Natural killer cell (primary cell): ENCODE measurements at places on chromosomes 12 and 14. TPM values are rescaled to one million over a fixed set of nuclear protein-coding genes. Genes with fewer than 3 reads are reported as not detected.

A2ML1 gene
- not detected for total RNA-seq

EEF1AKMT3 gene
- total RNA-seq = 1.3 TPM

DBX2 gene
- total RNA-seq = not detected

- no peak for DNase-seq
Measured at GRCh38 chr14:59435987-59436386, 29.2 kb downstream of the GPR135 start.

DNA sequence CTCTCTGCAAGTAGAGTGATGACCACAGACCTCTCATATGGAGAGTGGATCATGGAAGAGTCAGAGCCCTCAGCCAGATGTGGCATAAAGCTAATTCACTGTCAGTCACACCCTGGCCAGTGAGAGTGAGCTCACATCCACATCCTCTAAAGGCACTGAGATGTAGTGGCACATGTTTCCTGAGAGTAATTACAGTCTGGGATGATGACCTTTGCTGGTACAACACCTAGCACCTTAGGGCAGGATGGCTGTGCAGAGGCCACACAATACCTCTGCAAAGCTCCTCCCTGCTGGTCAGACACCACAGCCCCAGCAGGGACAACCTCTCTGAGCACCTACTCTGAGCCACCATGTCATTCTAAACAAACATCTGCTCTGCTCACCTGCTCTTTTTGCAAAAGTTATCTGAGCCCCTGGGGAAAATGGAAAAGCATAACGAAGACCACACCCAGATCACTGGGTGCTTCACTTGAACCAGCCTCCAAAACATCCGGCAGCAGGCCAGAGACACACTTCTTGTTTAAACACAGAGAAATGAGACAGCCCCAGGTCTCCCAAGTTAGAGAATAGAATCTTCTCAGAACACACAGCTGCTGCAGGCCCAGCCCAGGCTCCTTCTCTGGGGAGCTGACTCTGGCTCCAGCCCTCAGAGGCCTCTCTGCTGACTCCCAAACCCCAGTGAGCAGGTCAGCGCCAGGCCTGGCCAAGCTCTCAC lies 30.3 kb downstream of the PITPNM2 start:
- peak; percentile 51 for DNase-seq

GRCh38 chr14:101719045-101719645 lies 42.4 kb upstream of the PPP2R5C start:
- DNase-seq = peak; percentile 13

DNA sequence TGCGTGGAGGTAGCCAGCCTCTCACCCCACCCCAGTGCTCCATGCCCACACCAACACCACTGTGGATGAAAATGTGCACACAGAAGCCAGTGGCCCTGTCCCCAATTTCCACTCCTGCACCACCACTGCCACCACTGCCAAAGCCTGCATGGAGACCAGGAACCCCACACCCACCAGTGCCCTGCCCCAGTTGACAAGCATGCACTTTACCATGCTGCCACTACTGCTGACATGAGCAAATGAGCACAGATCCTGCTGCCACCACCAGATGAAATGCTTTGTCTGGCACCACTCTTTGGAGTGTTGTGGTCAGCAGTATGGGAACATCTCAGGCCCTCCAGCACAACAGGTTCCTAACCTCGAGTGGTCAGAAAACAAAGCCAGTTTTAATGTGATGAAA lies 104.1 kb downstream of the ATXN7L3B start:
- DNase-seq = no peak

DNA sequence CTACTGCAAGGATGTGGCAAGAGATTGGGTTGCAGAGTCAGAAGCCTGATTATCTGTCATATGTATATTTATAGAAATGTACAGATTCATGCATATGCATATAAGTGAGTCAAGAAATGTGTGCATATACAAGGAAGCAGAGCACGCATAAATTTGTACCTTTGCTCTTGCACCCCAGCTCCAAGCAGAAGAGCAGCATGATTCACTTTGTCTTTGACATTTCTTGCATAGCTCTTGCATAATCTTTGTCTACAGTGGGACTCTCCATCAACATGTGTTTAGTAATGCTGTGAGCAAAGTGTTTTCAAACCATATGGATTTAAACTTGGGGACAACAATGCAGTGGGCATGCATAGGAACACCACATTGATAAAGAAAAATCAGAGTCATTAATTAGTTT lies 330.7 kb upstream of the DCN start:
- DNase-seq = no peak

- DNase-seq = peak; percentile 73
Measured at GRCh38 chr12:12562016-12562483, 613 bp downstream of the DUSP16 start.

- DNase-seq = no peak
Measured at GRCh38 chr14:69042787-69043444, 63.8 kb upstream of the ACTN1 start.

GRCh38 chr12:46446645-46447044 lies 74.1 kb upstream of the SLC38A2 start:
- no peak for DNase-seq

- no peak for DNase-seq
Measured at GRCh38 chr14:70266157-70266556, 77.4 kb upstream of the SLC8A3 start.

DNA sequence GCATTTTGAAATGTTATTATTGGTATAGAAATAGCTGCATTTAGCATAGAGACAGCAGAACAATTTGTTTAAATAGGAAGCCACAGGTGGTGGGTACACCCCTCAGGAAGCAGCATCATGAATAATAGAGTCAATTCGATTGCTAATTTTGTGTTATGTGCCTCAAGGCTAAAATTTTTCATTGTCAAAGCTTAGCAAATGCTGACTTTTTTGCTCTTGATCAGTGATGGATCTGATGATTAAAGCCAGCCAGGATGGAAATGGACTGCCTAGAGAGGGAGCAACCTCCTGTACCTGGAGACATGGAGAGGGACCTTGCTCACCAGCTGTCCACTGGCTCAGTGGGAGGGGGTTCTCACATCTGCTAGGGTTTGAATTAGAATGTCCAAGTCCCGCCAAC lies 4.5 kb upstream of the KRT8 start:
- no peak for DNase-seq

DNA sequence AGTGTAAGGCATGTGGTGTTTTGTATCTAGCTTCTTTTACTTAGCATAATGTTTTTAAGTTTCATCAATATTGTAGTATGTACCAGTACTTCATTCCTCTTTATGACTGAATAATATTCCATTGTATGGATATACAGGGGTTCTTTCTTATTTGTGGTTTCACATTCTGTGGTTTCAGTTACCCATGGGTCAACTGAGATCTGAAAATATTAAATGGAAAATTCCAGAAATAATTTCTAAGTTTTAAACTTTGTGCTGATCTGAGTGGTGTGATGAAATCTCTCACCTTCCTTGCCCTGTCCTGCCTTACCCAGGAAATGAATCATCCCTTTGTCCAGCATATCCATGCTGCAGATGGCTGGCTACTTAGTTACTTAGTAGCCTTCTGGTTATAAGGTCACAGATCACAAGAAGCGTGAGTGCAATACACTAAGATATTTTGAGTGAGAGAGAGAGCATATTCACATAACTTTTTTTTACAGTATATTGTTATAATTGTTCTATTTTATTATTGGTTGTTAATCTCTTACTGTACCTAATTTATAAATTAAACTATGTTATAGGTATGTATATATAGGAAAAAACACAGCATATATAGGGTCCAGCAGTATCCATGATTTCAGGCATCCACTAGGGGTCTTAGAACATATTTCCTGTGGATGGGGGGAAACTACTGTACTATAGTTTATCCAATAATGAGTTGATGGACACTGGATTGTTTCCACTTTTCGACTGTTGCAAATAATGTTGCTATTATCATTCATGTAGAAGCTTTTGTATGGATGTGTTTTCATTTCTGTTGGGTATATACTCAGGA lies 59.6 kb upstream of the LRTM2 start:
- DNase-seq = no peak

DNA sequence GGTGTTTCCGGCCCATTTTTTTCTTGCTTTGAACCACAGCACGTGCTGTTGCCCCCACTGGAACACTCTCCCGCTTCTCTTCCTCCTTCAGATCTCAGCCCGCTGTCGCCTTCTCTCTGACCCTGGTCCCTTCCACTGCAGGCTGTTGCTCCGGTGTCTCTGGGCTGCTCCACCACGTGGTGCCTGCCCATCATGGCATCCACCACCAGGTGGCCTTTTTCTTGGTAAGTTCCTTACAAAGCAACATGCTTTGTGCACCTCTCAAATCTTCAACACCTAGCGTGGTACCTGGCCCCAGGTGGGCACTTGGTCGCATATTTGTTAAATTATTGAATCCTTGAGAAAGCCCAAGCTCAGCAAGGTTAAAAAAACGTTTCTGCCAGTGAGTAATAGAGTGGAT lies 19.1 kb downstream of the TUNAR start:
- DNase-seq = no peak

DNA sequence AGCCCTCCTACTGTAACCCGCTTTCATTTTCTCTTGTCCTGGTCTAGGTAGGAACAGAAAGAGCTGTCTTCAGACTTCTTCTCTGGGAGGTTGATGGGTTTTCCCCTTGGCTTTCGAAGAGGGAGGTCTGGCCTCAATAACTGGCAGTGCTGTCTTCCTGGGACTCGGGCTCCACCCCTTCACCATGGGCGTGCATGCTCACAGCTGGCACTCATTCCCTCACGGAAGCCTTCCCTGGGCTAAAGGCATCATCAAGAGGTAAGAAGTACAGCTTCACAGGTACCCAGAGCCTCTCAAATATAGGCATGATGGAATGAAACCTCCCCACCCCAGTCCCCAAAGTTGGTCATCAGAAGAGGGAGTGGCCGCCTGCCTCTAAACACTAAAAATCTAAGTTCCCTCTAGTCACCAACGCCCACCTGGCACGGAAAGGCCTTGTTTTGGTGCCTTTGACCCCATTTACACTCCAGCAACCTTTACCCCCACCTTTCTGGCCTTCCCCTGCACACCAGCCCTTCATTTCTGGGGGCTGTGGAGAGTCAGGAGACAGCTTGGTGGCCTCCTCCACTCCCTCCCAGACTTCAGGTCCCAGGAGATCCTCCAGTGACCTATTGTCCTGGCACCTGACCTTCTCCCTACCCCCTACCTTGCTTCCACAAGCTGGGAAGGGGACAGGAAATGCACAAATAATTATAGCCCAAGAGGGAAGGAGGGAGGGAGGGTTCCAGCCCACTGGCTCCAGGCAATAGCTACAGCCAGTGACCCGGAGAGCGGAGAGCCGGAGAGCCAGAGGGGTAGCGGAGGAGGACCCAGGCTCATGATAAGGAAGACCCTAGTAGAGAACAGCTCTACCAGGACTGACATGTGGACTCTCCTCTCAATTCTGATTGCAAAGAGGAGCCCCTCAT lies 2.8 kb downstream of the RAPGEF3 start:
- DNase-seq = no peak

DNA sequence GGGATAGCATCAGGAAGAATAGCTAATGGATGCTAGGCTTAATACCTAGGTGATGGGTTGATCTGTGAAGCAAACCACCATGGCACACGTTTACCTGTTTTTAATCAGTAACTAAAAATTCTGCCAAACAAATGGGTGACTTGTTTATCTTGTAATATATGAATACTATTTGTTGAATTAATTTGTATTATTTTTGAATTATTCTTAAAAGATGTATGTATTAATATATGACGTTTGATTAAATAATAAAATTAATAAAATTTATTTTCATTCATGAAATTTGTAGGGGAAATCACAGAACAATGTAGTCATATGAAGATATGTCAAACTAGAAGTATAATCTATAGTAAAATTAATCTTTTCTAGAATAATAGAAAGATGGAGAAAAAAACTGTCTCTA lies 32.3 kb upstream of the OR10A7 start:
- DNase-seq = no peak

- DNase-seq = no peak
Measured at GRCh38 chr14:28778138-28779117, 11.8 kb downstream of the FOXG1 start.

DNA sequence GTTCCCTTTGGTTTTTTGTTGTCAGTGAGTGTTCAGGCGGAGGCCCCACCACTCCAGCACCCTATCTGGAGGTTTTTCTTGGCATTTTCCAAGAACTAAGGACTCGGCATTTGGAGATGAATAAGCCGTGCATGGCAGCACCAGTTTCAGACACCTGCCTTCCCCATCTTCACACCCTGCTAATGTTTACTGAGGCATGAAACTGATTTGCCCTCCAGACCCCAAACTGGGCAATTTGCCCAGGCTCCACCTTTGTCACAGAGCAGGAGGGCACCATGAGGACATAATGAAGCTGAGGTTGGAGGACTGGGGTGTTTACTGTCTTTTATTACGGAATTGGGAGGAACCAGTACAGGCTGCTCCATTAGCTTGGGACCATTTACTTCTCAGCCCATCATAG lies 113.4 kb downstream of the LGMN start:
- no peak for DNase-seq

DNA sequence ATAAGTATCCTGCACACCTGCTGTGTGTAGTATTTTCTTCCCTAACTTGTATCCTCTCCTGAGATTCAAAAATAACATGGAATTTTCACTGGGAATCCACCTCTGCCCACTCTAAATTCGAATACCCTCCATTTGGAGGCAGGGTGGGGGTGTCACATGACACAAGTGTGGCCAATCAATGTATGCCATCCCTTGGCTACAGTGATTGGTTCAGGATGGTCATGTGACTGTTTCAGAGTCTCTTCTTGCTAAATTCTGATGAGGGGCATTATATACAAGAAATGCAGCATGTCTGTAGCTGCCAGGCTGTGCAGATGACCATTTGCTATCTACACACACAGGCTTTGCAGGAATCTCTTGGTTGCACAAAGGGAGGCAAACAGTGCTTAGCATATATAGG lies 86.8 kb upstream of the TMEM132C start:
- no peak for DNase-seq

GRCh38 chr14:77478796-77479195 lies 19.8 kb downstream of the ISM2 start:
- no peak for DNase-seq

DNA sequence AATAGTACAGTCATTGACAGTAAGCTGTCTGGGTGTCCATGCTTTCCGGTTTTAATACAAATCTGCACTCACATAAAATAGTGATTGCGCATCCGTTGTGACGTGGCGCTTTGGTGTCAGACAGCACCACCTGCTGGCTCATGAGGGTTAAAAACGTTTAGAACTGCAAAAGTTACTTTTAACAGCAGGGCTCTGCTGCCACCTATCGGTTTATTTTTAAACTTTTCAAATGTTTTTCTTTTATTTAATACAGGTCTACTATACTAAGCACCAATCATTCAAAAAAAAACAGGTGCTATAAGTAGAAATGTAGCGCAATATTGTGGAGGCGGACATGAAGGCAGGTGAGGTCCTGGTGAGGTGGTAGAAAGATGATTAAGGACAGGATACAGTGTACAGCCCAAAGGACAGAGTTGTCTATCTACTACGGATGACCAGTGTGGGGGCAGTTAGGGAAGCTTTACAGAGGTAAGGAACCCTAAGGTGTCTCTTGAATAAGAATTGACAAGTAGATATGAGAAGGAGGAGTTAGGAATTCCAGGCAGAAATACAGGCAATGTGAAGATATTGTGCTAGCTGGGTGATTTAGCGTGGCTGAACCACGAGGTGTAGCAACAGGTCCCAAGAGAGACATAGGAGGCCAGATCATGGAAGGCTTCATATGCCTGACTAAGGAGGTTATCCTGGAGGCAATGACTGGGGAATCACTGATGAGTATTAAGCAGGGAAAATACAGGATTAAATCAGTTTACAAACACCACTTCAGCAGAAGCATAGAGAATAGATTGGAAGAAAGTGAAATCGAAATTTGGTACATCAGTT lies 91.5 kb upstream of the PRB2 start:
- DNase-seq = peak; percentile 72

- no peak for DNase-seq
Measured at GRCh38 chr14:77085538-77085937, 12.5 kb upstream of the CIPC start.
